Brain pericyte (primary cell): ENCODE measurements at places on chromosomes 4 and X.

- no peak for DNase-seq
These were observed 984.9 kb upstream of the INTU start for GRCh38 chr4:126647756-126648397.

DNA sequence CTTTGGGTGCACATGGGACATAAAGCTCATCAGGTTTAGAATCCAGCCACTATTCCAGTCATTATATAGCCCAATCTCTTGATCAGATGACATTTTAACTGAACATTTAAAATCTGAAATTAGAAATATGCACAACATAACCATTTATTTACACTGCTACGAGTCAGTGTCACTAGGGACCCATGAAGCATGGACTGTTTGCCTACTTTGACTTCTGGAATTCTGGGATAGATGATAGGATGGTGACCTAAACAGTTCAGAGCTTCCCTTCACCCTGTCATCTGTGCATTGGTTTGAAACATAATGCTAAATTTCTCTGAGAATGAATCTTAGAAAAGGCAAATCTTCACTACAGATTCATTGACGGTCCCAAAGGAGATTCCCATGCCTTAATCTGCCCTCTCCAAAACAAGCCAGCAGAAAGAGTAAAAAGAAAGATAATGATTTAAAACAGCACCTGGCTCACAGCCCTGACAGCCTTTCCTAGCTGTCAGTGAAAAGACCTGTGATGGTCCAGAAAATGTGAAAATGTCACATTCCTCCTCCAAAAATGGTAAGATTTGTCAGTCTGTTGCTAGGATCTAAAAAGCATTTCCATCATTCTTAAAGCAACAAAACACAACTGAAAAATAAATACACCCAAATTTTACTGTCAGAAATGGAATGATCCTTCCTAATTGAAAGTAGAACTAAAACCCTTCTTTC, 18.9 kb upstream of the HERC3 start:
- DNase-seq, result no peak

DNA sequence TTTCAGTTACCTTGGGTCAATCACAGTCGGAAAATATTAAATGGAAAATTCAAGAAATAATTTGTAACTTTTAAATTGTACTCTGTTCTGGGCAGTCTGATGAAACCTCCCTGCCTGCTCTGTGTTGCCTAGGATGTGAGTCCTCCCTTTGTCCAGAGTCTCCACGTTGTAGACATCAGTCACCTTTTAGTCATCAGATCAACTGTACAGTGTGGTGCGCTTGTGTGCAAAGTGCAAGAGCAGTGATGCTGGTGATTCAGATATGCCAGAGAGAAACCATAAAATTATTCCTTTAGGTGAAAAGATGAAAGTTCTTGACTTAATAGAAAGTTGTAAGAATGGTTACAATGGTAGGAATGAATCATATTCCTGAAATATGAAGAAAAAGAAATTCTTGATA, 1.4 kb downstream of the SPATA4 start:
- no peak for DNase-seq

DNA sequence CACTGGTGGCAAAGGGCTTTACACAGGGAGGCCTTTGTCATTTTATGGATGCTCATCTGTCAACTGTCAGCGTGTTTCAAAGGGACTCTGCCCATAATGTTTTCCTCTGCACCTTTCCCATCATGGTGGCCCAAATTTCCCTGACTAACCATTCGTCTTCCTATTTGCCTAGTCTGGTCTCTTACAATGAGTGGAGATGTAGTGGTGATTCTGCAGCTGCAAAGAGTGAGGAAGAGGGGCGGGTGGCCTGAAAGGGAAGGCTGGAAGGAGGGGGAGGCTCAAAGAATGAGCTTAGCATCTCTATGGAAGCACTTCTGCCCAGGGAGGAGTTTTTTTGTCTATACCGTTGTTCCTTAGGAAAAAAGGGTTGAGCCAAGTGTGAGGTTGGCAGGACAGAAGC, 447.5 kb downstream of the NKX6-1 start:
- no peak for DNase-seq

GRCh38 chr4:181998398-181999295, 244.6 kb upstream of the TENM3 start:
- DNase-seq, result no peak

DNA sequence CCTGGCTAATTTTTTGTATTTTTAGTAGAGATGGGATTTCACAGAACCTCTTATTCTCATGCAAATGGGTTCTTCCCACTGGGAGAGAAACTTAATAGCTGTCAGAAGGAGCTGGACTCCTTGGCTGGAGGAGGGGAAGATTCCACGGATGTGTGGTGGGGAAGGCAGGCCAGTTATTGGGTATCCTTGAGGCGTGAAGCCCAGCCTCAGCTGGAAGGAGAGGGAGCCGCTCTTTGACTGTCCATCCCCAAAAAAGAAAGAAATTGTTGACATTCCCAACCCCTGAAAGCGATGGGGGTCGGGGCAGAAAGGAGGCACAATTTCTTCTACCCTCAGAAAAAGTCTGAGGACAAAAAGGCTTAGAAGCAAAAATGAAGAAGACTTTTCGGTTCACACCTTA, 983.1 kb upstream of the PABPC4L start:
- no peak for DNase-seq

DNA sequence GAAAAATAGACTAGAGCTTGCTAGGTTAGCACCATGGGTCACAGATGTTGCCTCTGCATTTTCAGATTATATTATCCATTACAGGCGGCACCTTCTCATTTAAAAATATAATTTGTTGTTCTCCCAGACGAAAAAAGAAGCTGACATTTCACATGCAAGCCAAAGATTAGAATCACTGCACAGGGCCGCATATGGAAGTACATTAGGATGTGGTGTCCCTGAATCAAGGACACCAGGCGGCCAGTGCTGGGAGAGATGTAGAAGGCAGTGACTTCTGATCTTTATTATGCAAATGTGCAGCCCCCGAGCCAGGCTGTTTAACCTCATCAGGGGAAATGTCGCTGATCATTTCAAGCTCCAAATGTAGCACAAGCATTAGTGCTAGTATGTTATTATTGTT, 22.8 kb downstream of the REELD1 start:
- no peak for DNase-seq

DNA sequence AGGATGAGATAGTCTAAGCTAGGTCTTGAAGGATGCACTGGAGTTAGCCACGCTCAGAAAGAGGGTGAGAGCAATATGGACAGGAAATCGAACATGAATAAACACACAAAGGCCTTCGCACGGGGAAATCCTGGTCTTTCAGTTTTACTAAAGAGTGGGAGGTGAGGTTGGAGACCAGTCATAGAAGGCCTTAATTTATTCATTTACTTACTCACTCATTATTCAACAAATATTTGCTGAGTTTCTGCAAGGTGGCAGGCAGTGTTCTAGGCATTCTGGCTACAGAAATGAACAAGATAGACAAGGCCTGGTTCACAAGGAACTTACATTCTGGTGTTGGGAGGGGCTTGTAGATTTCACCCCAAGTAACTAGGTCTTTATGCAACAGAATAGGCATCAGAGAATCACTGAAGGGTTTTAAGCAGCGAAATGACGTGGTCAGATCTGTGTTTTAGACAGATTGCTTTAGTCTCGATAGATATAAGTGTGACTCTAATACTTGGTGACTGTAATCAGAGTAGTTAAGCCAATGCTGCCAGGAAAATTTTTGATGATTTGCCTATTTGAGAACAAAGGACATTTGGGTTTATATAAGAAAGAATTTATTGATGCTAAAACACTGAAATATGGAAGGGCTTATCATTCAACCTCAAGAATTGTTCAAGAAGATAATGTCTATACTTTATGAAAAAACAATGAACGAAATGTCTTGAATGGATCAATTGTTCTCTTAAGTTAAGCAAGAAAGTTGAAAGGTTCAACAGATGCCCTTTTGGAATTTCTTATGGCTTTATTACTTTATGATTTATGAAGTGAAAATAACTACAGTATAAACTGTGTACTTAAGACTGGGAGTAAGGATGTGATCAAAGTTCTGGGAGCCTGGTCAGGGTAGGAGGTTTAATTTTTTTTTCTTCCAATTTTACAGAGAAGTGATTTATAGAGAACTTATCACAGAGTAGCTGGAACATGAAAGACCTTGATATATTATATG, 184.4 kb upstream of the CASK start:
- DNase-seq, result no peak

- DNase-seq, result no peak
These were observed 817.2 kb downstream of the GLUD2 start for GRCh38 chrX:121864561-121864960.

- no peak for DNase-seq
These were observed 398.6 kb upstream of the RASGEF1B start for GRCh38 chr4:81870275-81870674.

DNA sequence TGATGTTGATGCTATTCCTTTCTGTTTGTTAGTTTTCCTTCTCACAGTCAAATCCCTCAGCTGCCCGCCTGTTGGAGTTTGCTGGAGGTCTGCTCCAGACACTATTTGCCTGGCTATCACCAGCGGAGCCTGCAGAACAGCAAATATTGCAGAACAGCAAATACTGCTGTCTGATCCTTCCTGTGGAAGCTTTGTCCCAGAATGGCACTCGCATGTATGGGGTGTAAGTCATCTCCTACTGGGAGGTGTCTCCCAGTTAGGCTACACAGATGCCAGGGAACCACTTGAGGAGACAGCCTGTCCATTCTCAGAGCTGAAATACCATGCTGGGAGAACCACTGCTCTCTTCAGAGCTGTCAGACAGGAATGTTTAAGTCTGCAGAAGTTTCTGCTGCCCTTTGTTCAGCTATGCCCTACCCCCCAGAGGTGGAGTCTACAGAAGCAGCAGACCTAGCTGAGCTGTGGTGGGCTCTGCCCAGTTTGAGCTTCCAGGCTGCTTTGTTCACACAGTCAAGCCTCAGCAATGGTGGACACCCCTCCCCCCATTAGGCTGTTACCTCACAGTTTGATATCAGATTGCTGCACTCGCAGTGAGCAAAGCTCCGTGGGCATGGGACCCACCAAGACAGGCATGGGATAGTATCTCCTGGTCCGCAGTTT, 74.9 kb downstream of the SPIN3 start:
- no peak for DNase-seq

DNA sequence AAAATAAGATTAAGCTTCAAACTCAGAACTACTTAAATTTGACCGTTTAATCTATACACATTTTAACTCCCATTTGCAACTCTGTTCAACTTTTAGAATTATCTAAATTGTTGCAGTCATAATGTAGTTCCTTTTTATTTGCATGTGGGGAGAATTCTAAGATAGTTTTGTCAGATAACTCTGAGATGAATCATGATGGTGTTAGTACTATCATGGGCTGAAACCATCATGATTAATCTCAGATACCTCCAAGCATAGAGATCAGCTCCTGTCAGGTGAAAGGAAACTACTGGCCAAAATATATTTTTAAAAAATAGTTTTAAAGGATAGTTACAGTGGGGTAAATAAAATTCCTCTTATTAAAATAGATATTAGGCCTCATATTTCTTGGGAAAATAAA, 39.0 kb downstream of the FBXO8 start:
- DNase-seq, result no peak

- DNase-seq, result no peak
These were observed 384.8 kb downstream of the FAM133A start for GRCh38 chrX:94058728-94059382.

GRCh38 chrX:103663981-103664762, 22.3 kb downstream of the MORF4L2 start:
- no peak for DNase-seq

GRCh38 chrX:21958916-21959315, 18.4 kb downstream of the SMS start:
- no peak for DNase-seq

DNA sequence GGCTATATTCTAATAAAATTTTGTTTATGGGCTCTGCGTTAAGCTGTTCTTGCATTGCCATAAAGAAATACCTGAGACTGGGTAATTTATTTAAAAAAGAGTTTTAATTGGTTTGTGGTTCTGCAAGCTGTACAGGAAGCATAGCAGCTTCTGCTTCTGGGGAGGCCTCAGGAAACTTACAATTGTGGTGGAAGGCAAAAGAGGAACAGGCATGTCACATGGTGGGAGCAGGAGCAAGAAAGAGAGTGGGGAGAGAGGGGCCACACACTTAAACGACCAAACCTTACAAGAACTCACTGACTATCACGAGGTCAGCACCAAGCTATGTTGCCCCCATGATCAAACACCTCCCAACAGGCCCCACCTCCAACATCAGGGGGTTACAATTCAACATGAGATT, 74.0 kb downstream of the FHDC1 start:
- DNase-seq, result no peak

- DNase-seq, result no peak
These were observed 134.5 kb downstream of the ARHGAP6 start for GRCh38 chrX:11531226-11531625.

DNA sequence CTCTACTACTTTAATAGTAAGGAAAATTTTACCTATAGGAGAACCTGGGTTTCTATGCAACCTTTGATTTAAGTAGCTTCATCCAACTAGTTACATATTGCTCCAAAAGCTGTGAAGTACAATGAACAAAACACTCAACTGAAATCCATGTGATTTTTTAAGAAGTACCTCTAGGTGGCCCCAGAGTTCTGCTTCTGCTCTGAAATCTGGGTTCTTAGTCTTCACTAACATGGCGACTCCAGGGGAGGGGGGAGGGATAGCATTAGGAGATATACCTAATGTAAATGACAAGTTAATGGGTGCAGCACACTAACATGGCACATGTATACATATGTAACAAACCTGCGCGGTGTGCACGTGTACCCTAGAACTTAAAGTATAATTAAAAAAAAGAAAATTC, 73.4 kb upstream of the MAGEB2 start:
- no peak for DNase-seq

DNA sequence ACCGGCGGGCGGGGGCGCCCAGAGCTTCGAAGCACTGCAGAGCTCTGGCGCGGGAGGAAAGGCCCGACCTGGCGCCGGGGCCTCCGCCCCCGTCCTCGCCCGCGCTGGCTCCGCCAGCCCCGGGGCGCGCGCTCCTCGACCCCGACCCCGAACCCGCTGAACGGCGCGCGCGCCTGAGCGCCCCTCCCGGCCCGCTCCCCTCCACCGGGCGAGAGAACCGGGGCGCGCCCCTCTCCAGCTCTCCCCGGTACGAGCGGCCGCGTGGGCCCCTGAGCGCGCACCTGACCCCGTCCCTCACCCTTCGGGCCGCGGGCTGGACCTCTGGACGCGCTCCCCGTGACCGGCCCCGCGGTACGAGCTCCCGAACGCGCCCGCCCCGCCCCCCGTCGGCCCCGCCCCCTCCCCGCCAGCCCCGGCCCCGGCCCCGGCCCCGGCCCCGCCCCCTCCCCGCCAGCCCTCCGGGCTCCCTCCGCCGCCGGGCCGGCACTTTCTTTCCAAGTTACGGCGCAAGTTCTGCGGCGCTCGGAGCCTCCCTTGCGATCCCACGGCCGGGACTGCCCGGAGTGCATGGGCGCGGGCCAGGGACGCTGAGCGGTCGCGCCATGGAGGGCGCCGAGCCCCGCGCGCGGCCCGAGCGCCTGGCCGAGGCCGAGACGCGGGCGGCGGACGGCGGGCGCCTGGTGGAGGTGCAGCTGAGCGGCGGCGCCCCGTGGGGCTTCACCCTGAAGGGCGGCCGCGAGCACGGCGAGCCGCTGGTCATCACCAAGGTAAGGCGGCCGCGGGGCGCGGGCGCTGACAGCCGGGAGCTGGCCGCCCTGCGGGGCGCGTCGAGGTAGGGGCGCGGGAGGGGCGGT, at the start of gene SHROOM2:
SHROOM2 (plus strand) TSS at position 486 of the 854 bp plus-strand sequence; CDS start at position 603, 117 bp downstream.
- DNase-seq, result no peak
